HFF-Myc (cell line): ENCODE measurements at places on chromosomes 5 and 9.

DNA sequence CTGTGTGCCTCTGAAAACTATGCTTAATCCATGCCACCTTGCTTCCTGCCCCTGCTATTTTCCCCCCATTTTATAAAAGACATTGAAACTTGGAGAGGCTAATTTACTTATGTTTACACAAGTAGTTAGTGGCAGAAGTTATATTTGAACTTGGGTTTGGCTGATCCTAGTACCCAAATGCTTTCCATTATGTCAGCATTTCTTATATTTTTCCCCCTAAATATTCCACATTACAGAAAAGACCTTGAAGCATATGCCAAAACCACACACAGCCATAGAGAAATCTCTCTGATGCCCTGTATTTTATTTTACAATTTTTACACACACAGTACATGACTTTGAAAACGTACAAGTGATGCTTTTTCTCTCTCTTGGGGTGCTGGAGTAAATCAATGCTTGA lies 11.2 kb downstream of the C1QTNF2 start:
- DNase-seq = no peak

GRCh38 chr9:27192291-27192960 lies 83.4 kb downstream of the TEK start:
- DNase-seq = no peak

- no peak for DNase-seq
These were observed 115.3 kb downstream of the VAV2 start for GRCh38 chr9:133876836-133877235.

DNA sequence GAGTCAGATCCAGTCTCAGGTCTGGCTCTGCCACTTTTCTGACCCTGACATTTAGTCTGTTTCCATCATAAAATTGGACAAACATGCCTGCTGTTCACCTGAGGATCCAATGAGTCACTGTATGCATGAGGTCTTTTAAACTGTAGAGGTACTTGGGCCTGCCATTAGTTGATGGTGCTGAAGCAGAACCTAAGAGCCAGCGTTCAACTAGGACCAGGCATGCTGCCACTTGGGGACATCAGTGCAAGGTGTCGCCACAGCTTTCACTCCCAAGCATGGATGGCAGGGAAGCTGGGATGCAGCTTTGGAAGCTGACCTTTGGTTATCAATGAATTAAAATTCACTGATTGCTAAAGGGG lies 37.1 kb downstream of the NEUROG1 start:
- no peak for DNase-seq

- no peak for DNase-seq
These were observed 203.8 kb upstream of the RAI14 start for GRCh38 chr5:34452170-34452828.

- DNase-seq = no peak
These were observed 134.0 kb upstream of the RASEF start for GRCh38 chr9:83196946-83197345.

- no peak for DNase-seq
These were observed 351.1 kb upstream of the TLE4 start for GRCh38 chr9:79220666-79221065.

- no peak for DNase-seq
These were observed 189.7 kb upstream of the TLE4 start for GRCh38 chr9:79382044-79382443.

DNA sequence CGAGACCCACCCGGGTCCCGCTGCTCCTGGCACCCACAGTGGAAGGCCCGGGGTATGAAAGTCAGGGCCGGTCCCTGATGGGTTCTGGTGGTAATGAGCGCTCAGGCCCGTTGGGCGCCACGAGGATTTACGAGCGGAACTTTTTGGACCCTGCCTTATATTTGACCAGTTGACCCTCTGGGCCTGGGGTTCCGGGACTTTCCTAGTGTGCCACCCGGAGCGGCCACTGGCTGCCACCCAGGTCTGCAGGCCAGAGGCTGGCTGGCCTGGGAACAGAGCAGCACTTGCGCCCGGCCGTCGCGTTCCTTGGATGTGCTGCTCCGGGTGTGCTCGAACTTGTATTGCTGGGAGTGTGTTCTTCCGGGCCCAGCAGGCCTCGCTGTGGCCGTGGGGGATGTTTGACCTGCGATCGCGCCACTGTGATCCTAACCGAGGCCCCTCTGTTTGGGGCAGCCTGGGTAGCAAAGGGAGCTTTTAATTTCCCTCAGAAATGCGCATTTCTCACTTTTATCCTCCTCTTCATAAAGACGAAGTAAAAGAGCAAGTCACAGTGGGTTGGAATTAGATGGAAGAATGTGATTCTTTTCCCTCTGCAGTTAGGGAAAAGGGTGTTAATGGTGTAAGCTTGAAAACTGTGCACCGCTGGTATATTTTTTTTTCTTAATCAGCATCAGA lies 1.2 kb downstream of the F2RL1 start:
- DNase-seq = no peak

GRCh38 chr5:77143998-77144836 lies 57.1 kb upstream of the ZBED3 start:
- peak; percentile 43 for DNase-seq

DNA sequence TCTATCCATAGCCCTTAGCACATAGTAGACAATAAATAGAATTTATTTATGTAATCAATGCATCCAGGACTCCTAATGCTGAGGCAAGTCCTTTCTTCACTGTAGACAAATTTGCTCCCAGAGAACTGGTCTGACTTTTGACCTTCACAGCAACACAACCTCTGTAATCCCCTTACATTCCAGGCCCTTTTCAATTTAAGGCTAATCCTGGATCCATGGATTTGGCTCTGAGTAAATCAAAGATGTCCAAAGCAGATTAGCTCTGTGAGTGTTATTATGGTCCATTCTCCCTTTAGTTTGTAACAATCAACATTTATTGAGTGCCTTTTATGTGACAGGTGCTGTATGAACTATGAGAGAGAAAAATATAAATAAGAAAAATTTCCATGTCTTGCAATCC lies 27.4 kb upstream of the TMC1 start:
- DNase-seq = no peak

GRCh38 chr9:121447321-121447834 lies 52.3 kb downstream of the GGTA1 start:
- DNase-seq = peak; percentile 80

DNA sequence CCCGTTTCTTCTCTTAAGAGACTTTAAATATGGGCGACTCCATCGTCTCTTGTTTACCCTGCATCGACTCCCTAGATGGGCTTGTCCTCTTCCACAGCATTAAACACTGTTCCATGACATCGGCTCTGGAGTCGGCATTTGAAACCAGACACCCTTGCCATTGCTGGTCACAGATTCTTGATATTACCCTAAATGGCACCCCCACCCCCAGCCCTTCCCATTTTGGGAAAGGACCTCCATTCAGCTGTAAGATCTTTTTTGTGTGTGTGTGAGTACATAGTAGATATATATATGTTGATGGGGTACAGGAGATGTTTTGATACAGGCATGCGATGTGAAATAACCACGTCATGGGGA lies 51.1 kb upstream of the SH3PXD2B start:
- DNase-seq = no peak

DNA sequence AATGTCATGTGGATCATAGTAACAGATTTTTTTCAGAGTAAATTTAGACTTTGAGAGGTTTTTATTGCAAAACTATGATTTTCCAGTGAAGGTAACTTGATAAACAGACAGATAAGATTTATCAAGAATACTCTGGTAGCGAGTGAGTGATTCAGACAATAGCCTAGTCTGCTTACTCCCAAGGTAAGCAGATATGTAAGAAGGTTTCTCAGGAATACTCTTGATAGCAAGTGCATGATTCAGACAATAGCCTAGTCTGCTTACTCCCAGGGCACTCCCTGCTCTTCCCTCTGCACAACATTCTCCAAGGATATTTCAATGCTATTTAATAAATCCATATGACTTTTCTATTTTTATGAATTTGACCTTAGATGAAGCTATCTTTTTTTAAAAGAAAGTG lies 1881.5 kb downstream of the EFNA5 start:
- no peak for DNase-seq

DNA sequence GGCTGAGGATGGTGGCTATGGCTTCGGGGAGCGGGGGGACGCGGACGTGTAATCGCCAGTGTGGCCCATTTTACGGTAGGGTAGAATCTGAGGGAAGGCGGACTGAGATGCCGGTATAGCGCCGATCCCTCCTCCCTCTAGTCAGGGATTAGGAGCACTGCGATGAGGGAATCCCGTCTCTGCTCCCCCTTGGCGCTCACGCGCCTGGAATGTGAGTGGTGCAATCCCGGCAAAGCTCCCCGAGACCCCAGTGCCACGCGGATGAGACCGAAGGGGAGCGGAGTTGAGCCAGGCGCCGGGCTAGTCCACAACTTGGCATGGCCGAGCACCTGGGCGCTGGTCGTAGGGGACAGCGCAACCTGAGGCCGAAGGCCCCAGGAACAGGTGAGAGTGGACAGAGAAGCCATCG lies 2.2 kb downstream of the NPR3 start:
- no peak for DNase-seq

DNA sequence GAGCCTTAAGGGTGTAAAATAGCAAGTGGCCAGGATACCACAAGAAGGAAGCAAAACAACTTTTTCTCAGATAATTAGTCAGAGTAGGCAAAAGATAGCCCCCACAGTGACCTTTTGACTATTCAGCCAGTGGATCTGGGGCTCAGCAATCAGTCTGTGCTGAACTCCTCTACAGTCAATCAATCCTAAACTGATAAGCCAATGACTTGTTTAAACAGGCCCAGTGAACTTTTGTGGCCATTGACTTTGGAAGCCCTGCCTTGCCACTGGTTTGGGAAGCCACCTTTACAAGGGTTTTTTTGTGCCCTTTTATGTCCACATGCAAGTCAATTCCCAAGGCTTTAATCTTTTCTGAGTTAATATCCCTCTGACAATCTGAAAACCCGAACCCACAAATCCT lies 1565.0 kb upstream of the WWC1 start:
- no peak for DNase-seq

- peak; percentile 15 for DNase-seq
These were observed 47.1 kb upstream of the SH3GL2 start for GRCh38 chr9:17531642-17532254.
